ENCODE measurements at places on chromosomes 7 and 10. TPM values are rescaled to one million over a fixed set of nuclear protein-coding genes. Genes with fewer than 3 reads are reported as not detected.

GRCh38 chr7:77245015-77245755, 45.6 kb upstream of the FGL2 start:
- DNase-seq, result no peak

DNA sequence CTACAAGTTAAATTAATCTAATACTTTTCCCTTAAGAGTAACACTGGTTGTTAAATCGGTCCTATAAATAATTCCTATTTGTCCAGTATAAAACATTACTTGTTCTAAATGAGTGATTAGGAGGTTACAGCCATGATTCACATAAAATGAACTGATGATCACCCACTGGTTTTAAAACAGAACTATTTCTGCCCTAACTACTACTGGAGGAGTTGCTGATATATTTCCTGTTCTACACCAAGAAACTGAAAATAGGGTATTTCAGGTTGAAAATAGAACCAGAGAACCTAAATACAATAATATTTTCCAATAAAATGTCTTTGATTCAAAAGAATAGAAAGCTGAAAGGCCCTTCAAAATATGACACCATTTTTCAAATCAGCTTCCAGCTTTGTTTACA, 30.9 kb downstream of the DNAJC1 start:
- DNase-seq, result no peak

DNA sequence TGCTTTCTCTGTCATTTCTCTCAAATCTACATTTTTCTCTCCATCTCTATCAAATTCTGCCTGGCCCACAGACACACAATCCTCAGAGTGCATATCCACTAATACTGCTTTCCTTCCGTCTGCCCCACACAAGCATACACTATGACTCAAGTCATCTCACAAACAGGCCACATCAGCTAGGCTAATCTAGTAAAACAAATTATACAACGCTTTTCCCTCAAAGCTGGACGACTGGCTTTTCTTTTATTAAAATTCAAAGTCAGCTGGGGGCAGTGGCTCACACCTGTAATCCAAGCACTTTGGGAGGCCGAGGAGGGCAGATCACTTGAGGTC, 161.1 kb downstream of the FAM107B start:
- no peak for DNase-seq

GRCh38 chr7:20408467-20408826, 77.7 kb downstream of the ITGB8 start:
- DNase-seq, result no peak

DNA sequence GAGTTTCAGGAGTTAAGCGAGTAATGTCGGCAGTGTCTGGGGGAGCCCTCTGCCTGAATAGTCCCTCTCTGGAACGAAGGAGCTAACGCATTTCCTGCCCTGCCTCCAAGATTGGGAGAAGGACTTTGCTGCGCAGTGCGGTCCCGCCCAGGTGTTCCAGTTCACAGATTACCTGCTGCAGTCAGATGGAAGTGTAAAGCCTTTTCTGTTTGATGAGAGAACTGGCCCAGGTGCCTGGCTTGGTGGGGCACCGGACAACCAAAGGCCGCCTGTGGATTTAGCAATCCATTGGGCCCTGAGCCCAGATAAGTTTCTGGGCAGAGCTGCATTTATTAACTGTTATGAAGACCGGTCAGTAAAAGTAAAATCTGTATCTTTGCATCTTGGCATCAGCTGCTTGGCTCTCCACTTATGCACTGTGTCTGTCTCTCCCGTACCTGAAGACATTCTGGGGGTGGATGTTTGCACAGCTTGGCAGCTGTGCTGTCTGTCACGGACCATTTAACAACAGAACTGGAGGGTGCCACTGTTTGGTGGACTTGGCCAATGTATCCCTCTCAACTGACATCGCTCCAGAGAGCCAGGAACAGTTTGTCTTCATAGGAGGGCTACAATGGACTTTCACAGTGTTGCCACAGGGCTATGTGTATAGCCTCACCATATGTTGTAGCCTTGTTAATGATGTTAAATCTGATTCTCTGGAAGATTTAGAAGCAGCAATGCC, 654.7 kb upstream of the ZWINT start:
- DNase-seq, result no peak

GRCh38 chr7:120417244-120417979, 144.4 kb downstream of the KCND2 start:
- DNase-seq, result no peak

CLDN4 gene
- 0.25 TPM for total RNA-seq

GRCh38 chr10:62017491-62017870, 116.0 kb downstream of the ARID5B start:
- no peak for DNase-seq

- DNase-seq, result no peak
Observed at GRCh38 chr10:121627876-121628581, 29.8 kb upstream of the FGFR2 start.

CCL24 gene
- not detected for total RNA-seq

CLDN3 gene
- 0.26 TPM for total RNA-seq

PNLIPRP3 gene
- under 0.01 TPM for total RNA-seq

DNA sequence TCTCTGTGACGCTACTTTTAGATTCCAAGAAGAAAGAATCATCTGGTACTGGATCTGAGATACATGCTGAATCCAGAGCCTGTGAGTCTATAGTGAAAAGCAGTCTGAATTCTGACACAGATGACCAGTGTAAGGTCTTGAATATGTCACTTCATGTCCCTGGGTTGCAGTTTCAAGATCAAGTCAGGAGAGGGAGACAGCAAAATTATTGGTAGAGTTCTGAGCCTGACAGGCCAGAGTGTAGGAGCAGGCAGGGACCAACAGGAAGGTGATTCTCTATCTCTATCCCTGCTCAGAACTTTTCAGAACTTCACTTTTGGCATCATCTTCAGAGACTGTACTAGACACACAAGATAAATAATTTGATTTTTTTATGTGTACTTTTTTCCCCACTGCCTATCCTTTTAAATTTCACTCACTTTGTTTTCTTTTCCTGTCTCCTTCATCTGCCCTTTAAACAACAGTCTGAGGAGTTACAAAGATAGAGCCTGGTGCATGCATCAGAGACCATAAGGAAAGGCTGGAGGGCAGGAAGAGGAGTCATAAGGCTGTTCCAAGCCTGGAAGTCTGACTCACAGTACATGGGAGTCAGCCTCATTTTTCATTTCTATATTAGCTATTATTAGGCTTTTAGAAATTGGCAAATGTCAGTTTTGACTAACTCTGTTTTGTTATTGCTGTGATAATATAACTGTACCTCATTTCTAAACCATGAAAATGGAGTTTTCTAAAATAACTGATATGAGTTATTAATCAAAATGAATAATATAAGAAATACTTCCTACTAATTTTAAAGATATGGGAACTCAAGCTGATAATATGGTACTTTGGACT, 120.2 kb upstream of the TMEM229A start:
- DNase-seq, result peak; percentile 90
